C1 segment of cervical spinal cord (tissue), 14 donors: ENCODE measurements at places on chromosomes 5 and 9.

DNA sequence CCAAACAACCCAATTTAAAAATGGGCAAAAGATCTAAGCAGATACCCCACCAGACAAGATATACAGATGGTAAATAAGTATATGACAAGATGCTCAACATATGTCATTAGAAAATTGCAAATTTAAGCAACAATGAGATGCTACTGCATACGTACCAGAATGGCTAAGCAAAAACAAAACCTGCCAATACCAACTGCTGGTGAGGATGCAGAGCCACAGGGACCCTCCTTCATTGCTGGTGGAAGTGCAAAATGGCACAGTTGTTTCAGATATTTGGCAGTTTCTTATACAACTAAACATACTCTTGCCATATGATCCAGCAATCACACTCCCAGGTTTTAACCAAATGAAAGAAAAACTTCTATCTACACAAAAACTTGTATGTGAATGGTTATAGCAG, 178.9 kb downstream of the BARX1 start:
- DNase-seq = no peak

GRCh38 chr5:56523790-56524575, 290.9 kb upstream of the ANKRD55 start:
- DNase-seq = no peak

DNA sequence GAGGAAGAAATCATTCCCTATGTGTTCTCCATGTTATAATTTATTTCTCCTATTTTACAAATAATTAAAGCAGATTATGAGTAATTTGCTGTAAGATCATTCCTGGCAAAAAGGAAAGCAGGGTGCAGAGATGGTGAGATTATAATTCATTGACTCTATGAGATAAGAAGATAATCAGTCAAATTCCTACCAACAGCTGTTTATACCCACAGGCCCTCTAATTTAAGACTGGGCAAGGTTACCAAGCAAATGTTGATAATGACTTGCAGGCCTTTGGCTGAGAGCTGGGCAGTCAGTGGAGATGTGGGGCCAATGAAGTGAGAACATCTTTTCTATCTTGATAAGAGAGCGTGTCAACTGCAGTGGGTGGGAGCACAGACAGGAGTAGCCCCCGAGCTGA, 222.7 kb downstream of the ICE1 start:
- DNase-seq = no peak

GRCh38 chr5:134255418-134256150, 29.7 kb upstream of the PPP2CA start:
- DNase-seq = no peak

DNA sequence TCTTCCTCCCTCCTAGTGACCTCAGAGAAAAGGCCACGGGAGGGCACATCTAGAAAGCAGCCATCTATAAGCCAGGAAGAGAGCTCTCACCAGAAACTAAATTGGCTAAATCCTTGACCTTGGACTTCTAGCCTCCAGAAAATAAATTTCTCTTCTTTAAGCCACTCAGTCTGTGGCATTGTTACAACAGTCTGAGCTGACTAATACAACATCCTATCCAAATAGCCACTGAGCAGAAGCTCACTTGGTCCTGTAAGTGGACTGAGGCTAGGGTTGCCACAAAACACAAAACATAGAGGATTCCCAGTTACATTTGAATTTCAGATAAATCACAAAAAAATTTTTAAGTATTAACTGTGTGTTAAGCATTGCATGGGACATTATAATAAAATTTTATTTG, 383.4 kb downstream of the MLLT3 start:
- DNase-seq = no peak

DNA sequence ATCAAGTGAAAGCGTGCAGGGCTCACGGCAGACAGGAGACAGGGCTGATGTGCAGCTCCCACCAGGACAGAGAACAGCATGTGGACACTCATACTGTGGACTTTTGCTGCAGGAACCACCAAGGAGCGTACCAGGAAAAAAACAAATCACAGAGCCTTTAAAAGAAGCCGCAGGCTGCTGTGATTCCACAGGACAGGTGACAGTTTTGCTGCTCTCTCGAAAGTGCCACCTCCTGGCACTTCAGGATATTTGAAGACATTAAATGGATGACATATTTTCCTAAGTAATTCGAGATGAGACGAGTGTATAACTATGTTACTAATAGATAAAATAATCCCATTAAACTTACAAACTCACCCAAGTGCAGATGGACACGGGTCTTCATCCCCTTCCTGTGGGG, 29.3 kb downstream of the ZDHHC11 start:
- DNase-seq = no peak

DNA sequence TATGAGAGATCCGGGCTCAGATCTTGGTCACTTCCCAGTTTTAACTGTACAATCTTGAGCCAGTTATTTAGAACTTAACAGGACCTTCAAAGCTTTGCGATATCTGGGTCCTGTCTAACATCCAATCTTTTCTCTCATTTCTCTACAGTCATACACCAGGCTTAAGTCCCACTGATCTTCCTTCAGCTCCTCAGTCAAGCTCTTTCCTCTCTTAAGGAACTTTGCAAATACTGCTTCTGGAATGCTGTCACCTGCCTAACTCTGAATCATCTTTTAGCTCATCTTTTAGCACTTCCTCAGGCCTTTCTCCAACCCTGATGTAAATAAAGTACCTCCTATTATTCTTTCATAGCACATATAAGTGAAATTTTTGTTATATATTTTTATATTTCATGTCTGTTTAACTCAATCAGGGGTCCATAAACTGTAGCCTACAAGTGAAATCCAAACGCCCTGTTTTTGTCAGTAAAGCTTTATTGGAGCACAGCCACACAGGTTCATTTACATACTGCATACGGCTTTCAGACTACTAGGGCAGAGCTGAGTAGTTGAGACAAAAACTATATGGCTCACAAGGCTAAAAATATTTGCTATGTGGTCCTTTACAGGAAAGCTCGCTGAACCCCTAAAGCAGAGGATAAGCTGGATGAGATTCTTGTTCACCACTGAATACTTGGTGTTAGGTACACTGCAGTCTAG, 63.5 kb downstream of the MEF2C start:
- no peak for DNase-seq

DNA sequence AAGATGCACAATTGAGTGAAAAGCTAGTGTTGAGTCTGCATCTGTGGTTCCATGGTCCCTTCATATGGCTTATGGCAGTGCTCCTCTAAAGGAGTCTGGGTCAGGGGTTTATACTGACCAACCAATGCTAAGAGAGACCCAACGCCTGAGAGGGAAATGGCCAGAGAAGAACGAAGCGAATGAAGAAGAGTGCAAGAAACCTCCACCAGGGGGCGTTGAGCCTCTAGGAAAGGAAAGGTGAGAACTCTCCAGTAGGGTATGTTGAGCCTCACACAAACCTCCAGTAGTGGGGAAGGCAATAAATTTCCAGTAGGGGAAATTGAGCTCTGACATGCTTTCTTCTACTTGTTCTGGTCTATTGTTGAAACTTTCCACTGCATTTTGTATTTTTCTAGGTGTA, 470.6 kb downstream of the PRDM9 start:
- DNase-seq = no peak

DNA sequence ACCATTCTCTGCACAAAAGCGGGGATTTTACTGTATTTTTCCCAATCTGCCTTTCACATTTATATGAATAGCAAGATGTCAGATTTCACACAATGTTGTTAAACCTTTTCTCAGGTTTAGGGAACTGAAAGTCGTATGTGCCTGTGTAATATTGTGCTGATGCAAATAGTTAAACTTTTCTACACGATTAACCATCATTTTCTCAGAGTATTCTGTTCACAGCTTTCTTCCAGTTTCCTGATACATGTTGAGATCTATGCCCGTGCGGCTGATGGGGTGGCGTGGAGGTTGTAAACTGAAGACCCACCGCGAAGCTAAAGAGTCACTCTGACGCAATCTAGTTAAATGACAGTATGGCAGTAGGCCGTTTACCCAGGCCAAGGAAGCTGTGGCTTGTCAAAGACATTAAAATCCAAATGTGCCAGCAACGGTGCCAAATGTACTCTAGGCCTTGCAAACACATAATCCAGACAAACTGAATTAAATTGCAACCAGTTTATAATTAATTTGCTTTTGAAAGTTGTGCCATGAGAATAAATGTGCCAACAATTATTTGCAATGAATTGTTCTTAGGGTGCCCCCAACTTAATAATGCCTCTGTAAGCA, 145.7 kb downstream of the EBF1 start:
- DNase-seq = no peak

GRCh38 chr5:95853490-95853889, 31.0 kb upstream of the GLRX start:
- DNase-seq = no peak

DNA sequence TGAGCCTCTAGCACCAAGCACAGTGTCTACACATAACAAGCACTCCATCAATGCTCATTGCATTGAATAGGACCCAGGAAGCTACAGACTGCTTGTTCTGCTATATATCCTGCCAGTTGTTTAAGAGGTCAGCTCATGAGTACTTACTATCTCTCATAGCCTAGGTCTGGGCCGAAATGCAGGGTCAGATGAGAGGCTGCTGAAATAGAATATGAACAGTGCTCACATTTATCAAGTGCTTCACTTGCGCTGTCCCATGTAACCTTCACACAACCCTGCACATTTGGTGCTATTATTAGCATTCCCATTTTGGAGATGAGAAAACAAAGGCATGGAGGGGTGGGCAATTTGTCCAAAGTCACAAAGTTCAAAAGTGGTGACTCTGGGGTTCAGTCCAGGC, 153.6 kb downstream of the FGF18 start:
- no peak for DNase-seq

GRCh38 chr5:161399996-161400562, 146.4 kb downstream of the GABRB2 start:
- no peak for DNase-seq

DNA sequence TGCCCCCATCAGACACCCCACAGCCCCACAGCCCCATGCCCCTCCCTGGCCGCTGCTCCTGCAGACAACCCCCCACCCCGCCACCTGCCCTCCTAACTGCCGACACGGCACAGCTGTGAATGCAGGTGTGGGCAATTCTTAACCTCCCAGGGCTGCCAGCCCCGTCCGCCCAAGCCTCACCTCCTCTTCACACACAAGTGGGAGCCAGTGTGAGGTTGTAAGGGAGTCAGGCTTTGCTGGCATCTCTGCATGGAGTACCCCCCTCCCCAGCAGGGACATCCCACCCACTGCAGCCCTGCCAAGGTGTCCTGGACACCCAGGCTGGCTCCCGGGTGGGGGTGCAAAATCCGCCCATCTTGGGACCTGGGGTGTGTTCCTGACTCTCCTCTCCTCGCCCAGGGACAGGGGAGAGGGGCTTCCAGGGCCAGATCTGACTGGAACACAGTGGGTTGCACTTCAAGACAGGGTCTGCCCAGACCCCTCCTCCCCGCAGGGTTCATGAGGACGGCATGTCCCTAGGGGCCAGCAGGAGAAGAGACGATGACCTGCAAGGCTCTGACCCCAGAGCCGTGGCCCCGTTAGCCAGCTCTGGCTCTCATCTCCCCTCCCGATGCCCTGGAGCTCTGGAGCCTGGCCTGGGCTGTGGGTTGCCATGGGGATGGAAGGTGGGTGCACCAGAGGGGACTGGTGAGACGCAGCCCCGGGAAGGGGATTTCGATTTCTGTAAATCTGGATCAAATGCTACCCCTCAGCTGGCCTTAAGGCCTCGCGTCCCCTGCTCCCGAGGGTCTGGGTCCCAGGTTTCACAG, 34.4 kb downstream of the SARDH start:
- DNase-seq = no peak

GRCh38 chr9:105259731-105260612, 15.5 kb downstream of the SLC44A1 start:
- DNase-seq = no peak
